ENCODE measurements at places on chromosomes 7 and 10.

- DNase-seq: no peak
Observed at GRCh38 chr10:108427146-108427545, 1262.6 kb upstream of the SORCS1 start.

DNA sequence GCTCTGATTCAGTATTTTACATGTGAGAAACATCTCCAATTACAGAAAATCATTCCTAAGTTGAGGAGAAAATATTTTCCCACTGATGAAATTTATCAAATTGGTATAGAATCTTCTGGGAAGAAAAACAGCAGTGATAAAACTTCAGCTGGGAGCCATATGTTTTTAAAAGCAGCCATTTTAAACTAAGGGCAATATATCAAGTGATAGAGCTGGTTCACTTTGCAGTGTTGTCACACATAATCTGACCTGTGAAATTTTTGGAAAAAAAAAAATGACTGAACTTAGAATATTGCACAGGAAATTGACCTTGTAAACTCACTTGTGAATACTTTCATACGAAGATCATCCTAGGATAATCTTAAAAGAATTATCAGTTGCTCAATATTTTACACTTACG, 10.5 kb upstream of the EZH2 start:
- peak; percentile 66 for DNase-seq

DNA sequence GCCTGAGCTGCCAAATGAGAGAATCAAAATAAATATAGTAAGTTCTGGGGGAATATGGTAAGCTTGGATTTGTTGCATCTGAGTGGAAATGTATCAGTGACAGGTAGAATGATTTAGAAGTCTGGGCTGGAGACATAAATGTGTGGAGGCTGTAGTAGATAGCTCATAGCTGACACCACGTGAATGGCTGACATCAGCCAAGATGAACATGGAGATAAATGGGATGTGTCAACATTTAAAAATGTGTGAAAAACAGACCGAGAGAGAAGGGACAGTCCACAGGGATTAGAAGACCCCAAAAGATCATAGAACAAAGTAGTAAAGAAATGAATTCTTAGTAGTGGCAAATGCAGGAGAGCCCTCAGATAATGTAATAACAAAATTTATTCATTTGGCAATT, 40.9 kb downstream of the NAMPT start:
- DNase-seq: peak; percentile 54

DNA sequence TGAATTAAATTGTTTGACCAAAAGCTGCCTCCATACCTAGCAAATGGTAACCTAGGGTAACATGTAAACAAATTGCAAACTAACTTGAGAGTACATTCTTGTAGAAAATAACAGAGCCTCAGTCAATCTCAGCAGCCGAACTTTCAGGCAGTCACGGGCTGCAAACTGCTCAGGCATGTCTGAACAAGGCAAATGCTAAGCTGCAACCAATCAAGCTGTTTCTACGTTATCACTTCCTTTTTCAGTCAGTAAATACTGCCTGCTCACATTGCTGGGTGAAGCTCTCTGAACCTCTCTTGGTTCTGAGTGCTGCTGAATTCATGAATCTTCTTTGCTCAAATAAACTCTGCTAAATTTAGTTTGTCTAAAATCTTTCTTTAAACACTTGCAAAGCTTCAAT, 1212.4 kb downstream of the SORCS1 start:
- DNase-seq: peak; percentile 42

- DNase-seq: peak; percentile 37
Observed at GRCh38 chr10:4183761-4184261, 398.8 kb upstream of the KLF6 start.

- peak; percentile 44 for DNase-seq
Observed at GRCh38 chr10:28892818-28893547, 215.7 kb downstream of the BAMBI start.

DNA sequence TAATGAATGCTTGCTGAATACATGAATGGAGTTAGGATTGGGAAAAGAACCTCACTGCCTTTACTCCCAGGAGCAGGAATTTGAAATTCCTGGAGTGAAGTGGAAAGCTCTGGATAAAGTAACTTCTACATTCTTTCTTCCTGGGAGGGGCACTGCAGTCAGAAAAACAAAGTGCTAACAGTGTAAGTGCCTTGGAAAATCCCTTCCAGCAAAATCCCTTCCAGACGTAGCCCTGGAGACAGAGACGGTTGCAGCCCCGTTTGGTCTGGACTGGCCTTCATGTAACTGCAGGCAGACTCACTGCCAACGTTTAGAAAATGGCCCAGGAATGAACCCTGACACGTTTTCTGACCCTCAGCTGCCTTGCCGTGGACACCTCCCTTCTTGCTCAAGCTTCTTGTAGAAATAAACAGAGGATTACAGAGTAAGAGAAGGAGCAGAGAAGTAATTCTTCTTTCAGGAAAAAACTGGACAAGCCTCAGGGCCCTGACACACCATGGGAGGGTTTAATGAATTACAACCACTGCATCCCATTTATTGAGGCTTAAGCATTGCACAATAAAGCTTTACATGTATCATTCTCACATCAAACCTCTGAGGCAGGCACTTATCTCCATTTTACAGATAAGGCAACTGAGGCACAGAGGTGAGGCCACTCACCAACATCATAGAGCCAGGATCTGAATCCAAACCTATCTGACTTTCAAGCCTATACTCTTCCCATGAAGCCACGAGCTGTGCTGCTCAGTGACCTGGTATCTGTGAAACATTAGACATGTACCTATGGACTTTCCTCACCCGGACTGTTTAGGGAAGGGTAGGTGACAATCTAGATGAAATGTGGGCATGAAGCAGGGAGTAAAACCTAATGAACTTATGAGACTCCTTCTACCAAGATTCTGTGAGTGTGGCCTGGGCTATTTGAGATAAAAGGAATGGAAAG, 7.8 kb downstream of the ITPRIP start:
- peak; percentile 78 for DNase-seq

- no peak for DNase-seq
Observed at GRCh38 chr7:37016064-37016878, 292.0 kb upstream of the AOAH start.

DNA sequence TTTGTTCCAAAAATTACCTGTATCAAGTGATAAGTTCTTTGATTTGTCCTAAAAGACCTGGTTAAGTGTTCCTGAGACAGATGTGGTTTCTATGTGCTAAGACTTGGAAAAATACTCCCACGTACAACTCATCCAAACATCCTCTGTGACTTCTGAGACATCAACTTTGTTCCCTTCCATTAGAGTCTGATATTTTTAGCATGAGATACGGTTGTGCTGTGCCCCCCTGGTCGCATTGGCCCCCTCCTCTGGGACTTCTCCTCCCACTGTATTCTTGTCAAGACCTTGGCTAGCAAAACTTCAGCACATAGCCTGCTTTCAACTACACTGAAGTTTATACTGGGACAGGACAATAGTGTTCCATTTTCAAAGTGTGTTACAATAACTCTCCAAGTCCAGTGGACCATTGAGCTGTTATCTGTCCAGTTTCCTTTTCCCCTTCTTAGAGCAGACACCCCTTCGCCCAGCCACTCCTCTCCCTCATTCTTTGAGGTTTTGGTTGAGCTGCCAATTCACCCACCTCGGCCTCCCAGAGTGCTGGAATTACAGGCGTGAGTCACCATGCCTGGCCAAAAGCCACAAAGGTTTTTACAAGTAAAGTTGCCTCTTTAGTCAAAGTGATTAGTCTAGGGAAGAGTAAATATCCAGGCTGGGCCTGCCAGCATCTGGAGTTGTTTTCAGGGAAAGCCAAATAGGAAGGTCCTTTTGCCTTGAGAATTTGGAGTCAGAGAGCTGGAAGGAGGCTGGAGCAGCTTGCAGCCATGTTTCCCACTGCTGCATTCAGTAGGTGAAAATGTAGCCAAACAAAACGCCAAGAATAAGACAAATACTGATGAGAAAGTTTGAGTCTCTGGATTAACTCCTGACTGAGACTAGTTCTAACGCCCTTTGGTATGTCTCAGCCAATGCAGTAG, 17.8 kb upstream of the PDLIM1 start:
- DNase-seq: peak; percentile 100

DNA sequence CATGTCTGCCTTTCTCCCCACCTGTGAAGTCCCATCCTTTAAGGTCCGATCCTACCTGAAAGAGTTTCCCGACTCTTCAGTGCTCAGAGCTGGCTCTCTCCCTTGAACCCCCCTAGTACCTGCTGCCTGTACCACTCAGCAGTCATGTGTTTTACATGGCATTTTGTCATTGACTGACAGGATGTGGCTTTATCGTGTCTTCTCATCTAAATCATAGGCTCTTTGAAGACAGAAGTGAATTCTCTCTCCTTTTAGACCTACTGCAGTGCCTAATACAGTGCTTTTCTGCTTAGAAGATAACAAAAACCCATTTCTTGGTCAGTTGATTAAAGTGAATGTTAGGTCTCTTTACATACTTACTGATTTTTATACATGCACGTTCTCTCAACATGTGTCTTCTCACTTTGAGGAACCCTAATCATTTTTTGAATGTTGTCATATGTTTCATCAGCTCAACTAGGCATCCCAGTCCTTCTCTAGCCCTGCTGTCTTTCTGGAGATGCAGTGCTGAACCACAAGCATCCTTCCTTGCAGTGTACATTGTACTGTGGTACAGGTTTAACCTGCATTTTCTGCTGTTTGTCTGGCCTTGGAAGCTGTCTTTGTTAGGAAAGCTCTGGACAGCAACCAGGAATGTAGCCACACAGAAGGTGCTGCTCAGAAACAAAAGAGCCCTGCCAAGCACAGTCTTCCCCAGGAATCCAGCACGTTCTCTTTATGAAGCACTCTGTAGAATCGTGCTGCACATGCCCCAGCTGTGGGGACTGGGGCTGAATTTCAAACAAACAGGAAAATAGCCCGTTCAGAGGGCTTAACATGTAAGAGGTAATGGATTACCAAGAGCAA, 28.1 kb upstream of the LRRC4 start:
- no peak for DNase-seq

GRCh38 chr10:124110882-124111281, 17.5 kb upstream of the CHST15 start:
- DNase-seq: no peak

DNA sequence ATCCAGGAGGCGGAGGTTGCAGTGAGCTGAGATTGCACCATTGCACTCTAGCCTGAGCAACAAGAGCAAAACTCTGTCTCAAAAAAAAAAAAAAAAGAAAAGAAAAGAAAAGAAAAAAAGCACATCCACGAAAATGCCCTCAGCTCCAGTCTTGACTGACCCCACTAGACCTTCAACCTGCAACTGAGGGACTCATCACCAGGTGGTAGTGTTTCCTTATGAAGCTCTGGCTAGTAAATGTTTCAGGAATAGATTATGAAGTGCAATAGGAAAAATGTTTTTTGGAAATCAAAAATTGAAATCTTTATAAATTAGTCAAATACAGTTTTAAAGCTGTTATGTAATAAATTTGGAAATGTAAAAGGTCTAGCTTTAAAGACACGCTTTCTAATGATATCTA, 22.4 kb downstream of the TLL2 start:
- no peak for DNase-seq

GRCh38 chr7:124387056-124387455, 354.2 kb upstream of the TMEM229A start:
- DNase-seq: no peak

- peak; percentile 35 for DNase-seq
Observed at GRCh38 chr10:26755443-26755903, 58.0 kb downstream of the PDSS1 start.

GRCh38 chr7:51138123-51139085, 178.2 kb downstream of the COBL start:
- no peak for DNase-seq

GRCh38 chr7:148299350-148300276, 291.0 kb upstream of the C7orf33 start:
- no peak for DNase-seq

- peak; percentile 86 for DNase-seq
Observed at GRCh38 chr7:28697913-28698563, 260.1 kb downstream of the TRIL start.

- no peak for DNase-seq
Observed at GRCh38 chr7:164882-165660, 27.3 kb upstream of the FAM20C start.

DNA sequence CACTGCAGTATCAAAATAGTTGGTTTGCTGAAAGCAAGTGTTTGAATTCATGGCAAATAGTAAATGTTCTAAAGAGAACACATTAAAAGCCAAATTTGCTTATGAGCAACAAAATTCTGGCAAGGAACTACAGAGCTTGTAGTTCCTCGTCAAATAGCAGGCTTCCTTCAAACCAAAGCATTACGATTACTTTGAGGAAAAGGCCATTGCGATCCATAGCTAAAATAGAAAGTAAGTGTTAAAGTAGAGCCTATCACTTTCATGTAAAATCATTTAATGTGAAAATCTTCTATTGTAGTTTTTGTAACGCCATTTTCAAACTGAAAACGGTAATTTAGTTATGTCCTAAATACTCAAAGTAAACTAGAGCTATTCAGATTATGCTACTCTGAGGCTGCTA, 20.1 kb downstream of the CACNA2D1 start:
- no peak for DNase-seq

DNA sequence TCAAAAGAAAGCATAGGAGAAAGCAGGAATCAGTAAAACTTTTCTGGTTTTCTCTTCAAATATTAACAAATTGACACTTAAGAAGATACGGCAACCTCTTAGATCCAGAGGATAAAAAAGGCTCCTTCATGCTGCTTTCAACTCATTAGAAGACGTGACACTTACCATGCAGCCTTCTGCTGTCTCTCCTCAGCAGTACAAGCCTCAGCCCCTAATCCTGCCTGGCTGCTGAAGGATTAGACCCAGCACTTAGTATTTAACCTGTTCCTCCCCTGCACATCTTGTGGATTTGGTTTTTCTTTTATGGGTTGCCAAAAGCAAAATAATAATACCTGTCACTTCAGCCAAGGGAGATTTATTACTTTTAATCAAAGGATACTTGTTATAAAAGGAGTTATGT, 108.4 kb downstream of the LYZL1 start:
- no peak for DNase-seq

DNA sequence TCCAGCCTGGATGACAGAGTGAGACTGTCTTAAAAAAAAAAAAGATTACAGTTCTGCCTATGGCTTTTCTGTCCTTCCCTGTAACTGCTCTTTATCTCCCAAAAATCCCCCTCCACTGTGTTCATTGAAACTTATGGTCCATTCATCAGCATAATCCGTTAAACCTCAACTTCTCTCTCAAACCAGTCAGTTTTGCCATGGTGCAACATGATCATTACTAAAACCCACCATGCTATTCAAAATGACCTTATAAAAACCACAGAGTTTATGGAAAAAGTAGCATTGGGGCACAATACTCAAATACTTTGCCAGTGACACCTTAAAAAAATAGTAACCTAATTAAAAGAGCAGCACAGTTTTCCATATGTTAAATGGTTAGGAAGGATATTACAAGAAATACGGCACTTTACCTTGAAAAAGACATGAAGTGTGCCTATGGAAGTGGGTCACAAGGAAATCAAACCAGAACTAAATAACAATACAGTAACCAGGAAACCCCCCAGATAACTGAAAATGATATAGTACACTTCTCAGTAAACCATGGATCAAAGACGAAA, 74.0 kb upstream of the ST8SIA6 start:
- DNase-seq: no peak

- peak; percentile 58 for DNase-seq
Observed at GRCh38 chr10:65341323-65341925, 1584.4 kb upstream of the LRRTM3 start.

- no peak for DNase-seq
Observed at GRCh38 chr10:25965584-25965983, 31.6 kb downstream of the MYO3A start.

Data from fibroblast of skin of abdomen (primary cell).